ENCODE measurements at places on chromosomes 4 and X. TPM values are rescaled to one million over a fixed set of nuclear protein-coding genes. Genes with fewer than 3 reads are reported as not detected.

ADH1A gene
- total RNA-seq, result not detected

ZRSR2 gene
- 4.7 TPM for total RNA-seq

XAGE1B gene
- total RNA-seq, result not detected

MAGEB4 gene
- total RNA-seq, result not detected

PPARGC1A gene
- total RNA-seq, result under 0.01 TPM

SRPX2 gene
- 20.6 TPM for total RNA-seq

KANTR gene
- 6.3 TPM for total RNA-seq

PASD1 gene
- not detected for total RNA-seq

MTNR1A gene
- total RNA-seq, result not detected

DNA sequence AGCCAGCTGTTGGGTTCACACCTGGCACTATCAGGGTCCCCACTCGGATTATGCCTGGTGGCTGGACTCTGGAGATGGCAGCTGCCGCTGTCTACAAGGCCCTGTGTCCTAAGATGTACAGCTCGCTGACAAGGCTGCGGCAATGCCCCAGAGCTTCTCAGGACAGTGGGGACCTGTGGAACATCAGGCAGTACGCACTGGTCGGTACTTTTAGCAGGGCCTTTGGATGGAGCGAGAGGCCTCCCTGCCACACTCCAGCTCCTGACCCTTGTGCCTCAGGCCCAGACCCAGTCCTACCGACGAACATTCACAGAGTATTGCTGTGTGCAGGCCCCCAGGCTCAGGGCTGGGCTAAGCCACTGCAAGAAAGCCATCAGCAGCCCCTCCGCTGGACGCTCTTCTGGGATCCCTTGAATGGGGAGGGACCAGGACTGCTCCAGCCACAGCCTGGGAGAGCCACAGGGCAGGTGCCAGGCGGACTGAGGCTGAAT, 45.7 kb upstream of the HMX1 start:
- no peaks in the 10 kb centered on the region for H3K36me3 ChIP-seq
- no peak for DNase-seq
- no peak overlapping the region for H3K27ac ChIP-seq
- H3K4me3 ChIP-seq, result no peak overlapping the region
- H3K27me3 ChIP-seq, result no peaks in the 10 kb centered on the region

DNA sequence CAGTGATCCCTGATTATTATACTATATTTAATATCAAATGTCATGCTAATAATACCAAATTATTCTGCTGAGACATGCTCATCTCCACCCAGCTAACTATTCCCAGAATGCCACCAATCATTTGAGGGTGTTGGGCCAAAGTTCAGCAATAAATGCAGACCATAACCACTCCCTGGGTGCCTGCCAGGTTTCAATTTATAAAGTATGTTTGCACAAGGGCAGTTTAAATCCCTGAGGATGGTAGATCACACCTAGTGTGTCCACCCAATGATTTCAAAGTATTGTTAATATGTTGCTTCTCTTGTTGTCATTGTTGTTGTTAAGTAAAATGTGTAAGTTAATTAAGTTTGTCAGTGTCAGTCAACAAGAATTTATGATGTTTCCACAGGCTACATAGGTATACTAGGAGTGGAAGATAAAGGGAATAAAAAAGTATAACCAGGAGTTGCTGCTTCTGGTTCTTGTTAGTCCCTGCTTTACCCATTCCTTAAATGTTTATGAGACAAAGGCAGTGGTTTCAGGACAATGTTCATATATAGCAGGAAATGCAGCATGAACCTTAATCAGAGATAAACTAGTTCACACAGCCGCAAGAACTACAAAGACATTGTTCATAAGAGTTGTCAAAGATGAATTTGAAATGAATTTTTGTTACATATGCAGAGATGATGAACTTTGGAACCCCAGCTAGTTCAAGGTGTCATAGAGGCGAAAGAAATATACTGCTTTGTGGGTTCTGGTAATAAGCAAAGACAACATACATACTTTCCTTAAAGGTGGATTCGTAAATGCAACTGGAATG, 25.5 kb downstream of the HPGD start:
- H3K36me3 ChIP-seq, result no peaks in the 10 kb centered on the region
- no peaks in the 10 kb centered on the region for H3K4me1 ChIP-seq
- no peak for DNase-seq
- H3K27ac ChIP-seq, result no peak overlapping the region
- H3K4me3 ChIP-seq, result no peak overlapping the region
- no peaks in the 10 kb centered on the region for H3K27me3 ChIP-seq

DNA sequence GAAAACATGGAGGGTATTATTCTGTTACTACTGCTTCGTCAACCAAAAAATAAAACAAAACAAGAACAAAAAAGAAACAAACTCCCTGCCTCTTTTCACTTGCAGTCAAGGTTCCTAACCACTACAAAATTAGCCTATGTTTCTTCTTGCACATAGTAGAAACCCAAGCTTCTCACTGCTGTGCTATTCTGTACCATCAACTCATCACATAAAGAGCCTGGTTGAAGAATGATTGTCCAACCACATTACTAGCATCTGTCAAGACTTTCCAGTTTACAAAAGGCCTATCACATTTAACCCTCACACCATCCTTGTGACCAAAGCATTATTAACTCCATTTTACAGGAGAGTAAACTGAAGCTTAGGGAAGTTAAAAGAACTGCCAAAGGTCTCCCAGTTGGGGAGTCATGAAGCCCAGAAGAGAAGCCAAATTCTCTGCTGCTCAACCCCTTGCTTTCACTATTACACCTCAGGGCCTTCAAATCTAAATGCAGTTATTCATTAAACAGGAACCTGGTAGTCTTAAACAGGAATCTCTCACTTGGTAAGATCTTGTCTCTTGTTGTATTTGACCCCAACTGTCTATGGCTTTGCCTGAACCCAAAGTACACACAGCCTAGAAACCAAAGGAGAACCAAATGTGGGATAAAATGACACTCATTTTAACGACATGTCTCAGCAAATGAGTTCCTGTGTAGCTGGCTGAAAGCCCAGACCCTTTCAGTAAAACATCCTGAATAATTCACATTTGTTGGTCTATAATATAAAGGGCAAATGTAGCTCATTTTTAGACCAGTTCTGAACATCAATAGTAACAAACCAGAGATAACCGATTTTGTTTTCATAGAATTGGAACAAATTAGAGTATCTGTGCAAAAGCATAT, 8.6 kb downstream of the F9 start:
- H3K27ac ChIP-seq, result no peak overlapping the region
- no peaks in the 10 kb centered on the region for H3K27me3 ChIP-seq
- H3K4me3 ChIP-seq, result no peak overlapping the region
- no peak for DNase-seq

- H3K4me3 ChIP-seq, result no peak overlapping the region
- peak; percentile 57 for DNase-seq
- no peaks in the 10 kb centered on the region for H3K36me3 ChIP-seq
- H3K27ac ChIP-seq, result no peak overlapping the region
- peaks cover 2% of the 10 kb centered on the region for H3K4me1 ChIP-seq
Measured at GRCh38 chr4:118905566-118905965, 16.9 kb downstream of the SYNPO2 start.

DNA sequence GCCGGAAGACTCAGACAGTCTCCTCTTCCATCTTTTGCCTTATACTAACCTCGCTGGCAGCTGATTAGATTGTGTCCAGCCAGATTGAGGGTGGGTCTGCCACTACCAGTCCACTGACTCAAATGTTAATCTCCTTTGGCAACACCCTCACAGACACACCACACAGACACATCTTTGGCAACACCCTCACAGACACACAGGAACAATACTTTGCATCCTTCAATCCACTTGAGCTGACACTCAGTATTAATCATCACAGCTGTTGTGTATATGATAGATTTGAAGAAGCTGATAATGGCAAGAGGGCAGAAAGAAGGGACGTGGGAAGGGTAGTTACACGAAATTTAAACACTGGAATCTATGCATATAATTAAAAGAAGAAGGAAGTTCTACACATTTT, 139.5 kb downstream of the ANKRD50 start:
- no peaks in the 10 kb centered on the region for H3K4me1 ChIP-seq
- H3K4me3 ChIP-seq, result no peak overlapping the region
- H3K36me3 ChIP-seq, result no peaks in the 10 kb centered on the region
- no peak for DNase-seq
- H3K27me3 ChIP-seq, result no peaks in the 10 kb centered on the region

DNA sequence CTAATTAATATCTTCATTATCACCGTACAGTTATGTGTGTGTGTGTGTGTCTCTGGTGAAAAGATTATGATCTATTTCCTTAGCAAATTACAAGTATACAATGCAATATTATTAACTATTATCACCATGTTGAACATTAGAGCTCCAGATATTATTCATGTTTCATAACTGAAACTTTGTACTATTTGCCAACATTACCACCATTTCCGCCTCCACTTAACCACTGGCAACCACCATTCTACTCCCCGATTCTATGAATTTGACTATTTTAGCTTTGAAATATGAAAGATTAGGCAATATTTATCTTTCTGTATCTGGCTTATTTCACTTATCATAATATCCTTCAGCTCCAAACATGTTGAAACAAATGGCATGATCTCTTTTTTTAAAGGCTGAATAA, 717.9 kb downstream of the ARAP2 start:
- H3K4me1 ChIP-seq, result no peaks in the 10 kb centered on the region
- H3K27me3 ChIP-seq, result no peaks in the 10 kb centered on the region
- H3K36me3 ChIP-seq, result no peaks in the 10 kb centered on the region
- no peak for DNase-seq

DNA sequence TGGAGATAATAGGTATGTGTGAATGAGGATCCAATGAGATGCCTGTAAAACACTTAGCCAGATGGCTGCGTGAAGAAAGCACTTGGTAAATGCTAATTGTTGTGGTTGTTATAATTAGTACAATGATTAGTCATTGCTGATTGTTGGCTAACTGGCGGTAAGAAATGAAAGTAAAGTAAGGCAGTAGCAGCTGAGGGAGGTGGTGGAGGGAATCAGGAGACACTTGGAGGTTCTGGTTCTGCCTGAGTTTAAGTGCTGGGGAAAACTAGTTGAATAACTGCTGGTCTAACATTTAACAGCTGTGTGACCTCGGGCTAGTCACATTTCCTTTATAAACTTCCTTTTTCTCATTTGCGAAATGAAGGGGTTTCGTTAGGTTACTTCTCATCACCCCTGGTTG, 30.9 kb downstream of the CD38 start:
- no peak overlapping the region for H3K27ac ChIP-seq
- no peaks in the 10 kb centered on the region for H3K4me1 ChIP-seq
- H3K4me3 ChIP-seq, result no peak overlapping the region
- H3K27me3 ChIP-seq, result peaks cover 29% of the 10 kb centered on the region

DNA sequence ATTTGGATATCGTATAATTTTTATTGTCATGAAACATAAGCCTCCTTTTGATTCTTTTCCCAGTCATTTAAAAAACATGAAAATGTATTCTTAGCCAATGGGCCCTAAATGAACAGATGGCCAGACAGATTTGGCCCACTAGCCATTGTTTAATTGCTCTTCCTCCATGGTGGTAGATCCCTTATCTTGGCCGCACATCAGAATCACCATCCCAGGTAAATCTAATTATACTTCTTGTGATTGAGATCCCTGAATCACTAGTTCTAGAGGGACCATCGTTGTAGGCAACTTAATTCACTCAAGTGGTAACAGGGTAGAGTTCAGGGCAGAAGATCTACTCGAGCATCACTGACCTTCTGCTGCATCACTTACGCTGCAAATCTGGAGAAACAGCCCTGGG, 24.1 kb upstream of the VCX3A start:
- no peak overlapping the region for H3K4me3 ChIP-seq
- no peaks in the 10 kb centered on the region for H3K36me3 ChIP-seq
- no peak overlapping the region for H3K27ac ChIP-seq

DNA sequence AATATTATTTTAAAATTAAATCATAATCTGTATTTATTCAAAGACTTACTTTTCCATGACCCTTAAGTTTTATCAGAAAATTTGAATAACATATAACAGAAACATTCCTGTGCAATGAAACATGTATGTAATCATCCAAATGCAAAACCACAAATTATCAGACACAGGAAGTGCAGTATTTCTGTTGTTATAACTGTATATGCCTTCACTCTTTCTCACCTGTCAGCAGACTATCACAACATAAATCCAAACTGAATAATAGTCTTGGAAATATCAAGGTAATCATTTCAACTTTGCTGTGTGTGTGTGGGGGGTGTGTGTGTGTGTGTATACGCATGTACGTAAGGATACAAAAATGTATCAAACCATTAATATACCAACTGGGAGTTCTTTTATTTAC, 285.9 kb downstream of the SLC7A11 start:
- H3K4me1 ChIP-seq, result 0 out of 2 replicates have a peak, but pooled peaks cover 2% of the 10 kb centered on the region
- no peak overlapping the region for H3K4me3 ChIP-seq
- H3K27me3 ChIP-seq, result no peaks in the 10 kb centered on the region
- DNase-seq, result peak; percentile 65

GRCh38 chrX:40290517-40290916, 192.8 kb upstream of the BCOR start:
- no peak overlapping the region for H3K27ac ChIP-seq
- H3K4me1 ChIP-seq, result no peaks in the 10 kb centered on the region
- no peaks in the 10 kb centered on the region for H3K36me3 ChIP-seq
- DNase-seq, result no peak
- no peak overlapping the region for H3K4me3 ChIP-seq

- no peaks in the 10 kb centered on the region for H3K36me3 ChIP-seq
- H3K4me1 ChIP-seq, result no peaks in the 10 kb centered on the region
- H3K27me3 ChIP-seq, result no peaks in the 10 kb centered on the region
- no peak for DNase-seq
Measured at GRCh38 chr4:163142246-163142645, 24.4 kb downstream of the NAF1 start.

GRCh38 chr4:4776335-4776734, 83.1 kb upstream of the MSX1 start:
- H3K27me3 ChIP-seq, result peaks cover 3% of the 10 kb centered on the region
- H3K27ac ChIP-seq, result no peak overlapping the region
- DNase-seq, result no peak
- H3K4me1 ChIP-seq, result no peaks in the 10 kb centered on the region
- H3K36me3 ChIP-seq, result no peaks in the 10 kb centered on the region

DNA sequence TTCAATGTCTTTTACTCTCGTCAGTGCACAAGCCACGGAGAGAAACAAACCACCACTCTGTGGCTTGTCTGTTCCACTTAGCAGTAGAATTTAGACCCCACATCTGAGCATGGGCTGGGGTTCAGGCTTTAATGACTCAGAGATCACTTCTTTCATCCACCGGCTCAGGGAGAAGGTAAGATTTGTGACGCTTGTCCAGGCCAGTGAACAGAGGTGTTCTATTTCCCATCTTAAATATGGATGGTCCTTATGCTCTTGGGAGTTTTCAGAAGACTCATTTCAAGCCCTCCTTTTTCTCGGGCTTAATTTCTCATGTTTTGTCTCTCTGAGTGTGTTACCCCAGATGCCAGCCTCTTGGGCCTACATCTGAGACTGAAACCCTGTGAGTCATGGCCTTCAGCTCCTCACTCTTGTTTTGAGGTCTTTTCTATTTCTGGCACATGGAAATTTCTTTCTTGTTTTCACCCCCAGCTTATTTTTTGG, 127.4 kb upstream of the SFRP2 start:
- H3K4me3 ChIP-seq, result no peak overlapping the region
- no peak overlapping the region for H3K27ac ChIP-seq
- no peaks in the 10 kb centered on the region for H3K4me1 ChIP-seq
- no peaks in the 10 kb centered on the region for H3K36me3 ChIP-seq
- no peak for DNase-seq

- no peak overlapping the region for H3K4me3 ChIP-seq
- H3K27ac ChIP-seq, result no peak overlapping the region
- DNase-seq, result peak; percentile 79
- H3K4me1 ChIP-seq, result peaks cover 10% of the 10 kb centered on the region
- peaks cover 21% of the 10 kb centered on the region for H3K36me3 ChIP-seq
- no peaks in the 10 kb centered on the region for H3K27me3 ChIP-seq
Measured at GRCh38 chr4:1927675-1928074, 56.5 kb downstream of the NSD2 start.

Measured in IMR-90 (cell line).